Activated naive CD8-positive, alpha-beta T cell treated with anti-CD3 and anti-CD28 coated beads, Interleukin-2, amount 10 ng/mL, durations not matched to agents 7 days and 5 days (primary cell): ENCODE measurements at places on chromosomes 16 and 17. TPM values are rescaled to one million over a fixed set of nuclear protein-coding genes. Genes with fewer than 3 reads are reported as not detected.

Gene LGALS9C
- 5.9 TPM for total RNA-seq

Gene POLDIP2
- total RNA-seq: 51.5 TPM

Gene TEN1
- total RNA-seq: 17.1 TPM

Gene SHISA6
- not detected for total RNA-seq

Gene KRTAP4-6
- total RNA-seq: not detected
